Activated CD8-positive, alpha-beta memory T cell treated with anti-CD3 and anti-CD28 coated beads, Interleukin-2, amount 10 ng/mL, durations not matched to agents 7 days and 5 days (primary cell): ENCODE measurements at places on chromosomes 3 and 15.

DNA sequence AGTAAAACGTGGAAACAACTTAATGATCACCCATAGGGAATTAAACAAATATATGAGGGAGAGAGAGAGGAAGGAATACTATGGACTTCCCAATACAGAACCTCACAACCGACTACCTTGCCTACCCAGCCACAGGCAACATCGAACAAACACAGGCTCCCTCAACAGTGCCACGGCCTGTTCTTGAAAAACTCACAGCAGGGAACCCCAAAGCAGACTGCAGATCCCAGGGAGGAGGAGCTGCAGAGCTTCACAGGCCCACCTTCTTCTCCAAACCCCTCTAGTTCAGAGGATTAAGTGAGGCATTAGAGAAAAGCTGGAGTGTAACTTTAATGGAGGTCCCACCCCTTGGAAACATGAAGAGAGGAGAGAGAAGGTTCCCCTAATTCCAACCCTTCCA, 110.2 kb downstream of the ST8SIA2 start:
- no peak for DNase-seq

GRCh38 chr3:25292595-25292994, 135.5 kb upstream of the RARB start:
- DNase-seq: no peak

GRCh38 chr3:150170852-150171520, 200.3 kb upstream of the PFN2 start:
- DNase-seq: no peak

GRCh38 chr3:171688002-171688401, 122.3 kb downstream of the PLD1 start:
- DNase-seq: no peak

GRCh38 chr15:40870716-40871115, 3.3 kb downstream of the RHOV start:
- no peak for DNase-seq

DNA sequence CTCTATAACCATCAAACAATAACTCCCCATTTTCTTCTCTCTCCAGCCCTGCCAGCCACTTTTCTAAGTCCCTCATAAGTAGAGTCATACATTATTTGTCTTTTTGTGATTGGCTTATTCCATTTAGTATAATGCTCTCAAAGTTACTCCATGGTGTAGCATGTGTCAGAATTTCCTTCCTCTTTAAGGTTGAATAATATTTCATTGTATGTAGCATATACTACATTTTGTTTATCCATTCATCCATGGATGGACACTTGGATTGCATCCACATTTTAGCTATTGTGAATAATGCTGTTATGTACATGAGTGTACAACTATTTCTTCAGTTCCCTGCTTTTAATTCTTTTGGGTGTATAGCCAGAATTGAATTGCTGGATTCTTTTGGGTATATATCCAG, 138.4 kb downstream of the ATG7 start:
- no peak for DNase-seq

GRCh38 chr15:88113613-88114308, 142.8 kb downstream of the NTRK3 start:
- DNase-seq: no peak

DNA sequence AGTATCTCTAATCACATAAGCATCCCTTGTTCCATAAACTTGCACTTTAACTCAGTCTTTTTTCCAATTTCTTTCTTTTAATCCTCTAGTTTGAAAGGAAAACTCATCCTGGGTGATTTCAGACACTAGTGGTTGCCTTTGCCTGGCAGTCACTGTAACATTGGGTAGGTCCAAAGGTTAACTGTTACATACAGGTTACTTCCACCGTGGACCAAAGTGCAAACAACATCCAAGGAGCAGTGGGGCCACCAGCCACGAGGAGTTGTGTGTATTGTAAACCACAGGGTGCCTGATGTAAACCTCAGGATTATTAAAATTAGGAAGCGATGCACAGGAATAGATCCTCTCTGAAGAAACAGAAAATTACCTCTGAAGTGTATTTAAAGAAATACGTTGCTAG, 75.0 kb downstream of the HCN4 start:
- DNase-seq: no peak
